Thoracic aorta (tissue), 2 donors: ENCODE measurements at places on chromosomes 5 and 9. TPM values are rescaled to one million over a fixed set of nuclear protein-coding genes. Genes with fewer than 3 reads are reported as not detected.

- DNase-seq = no peak
These were observed 198.8 kb upstream of the EFNA5 start for GRCh38 chr5:107869438-107870115.

DNA sequence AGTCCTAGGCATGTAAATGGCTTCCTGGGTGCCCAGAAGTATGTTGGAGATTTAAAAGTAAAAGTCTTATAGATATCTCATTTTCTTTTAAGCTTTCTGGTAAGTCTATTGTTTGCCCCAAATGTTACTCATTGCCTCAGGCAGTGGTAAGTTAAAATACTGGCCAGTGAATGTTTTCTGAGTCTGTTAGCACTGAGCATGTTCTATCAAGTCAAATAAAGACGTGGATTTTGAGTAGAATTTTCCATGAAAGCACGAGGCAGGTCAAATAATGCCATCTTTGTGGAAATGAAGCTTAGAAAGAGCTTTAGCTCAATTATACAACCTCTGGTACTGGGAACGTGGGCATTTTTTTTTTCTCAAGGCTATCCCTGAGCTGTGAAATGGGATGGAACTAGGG lies 651.3 kb upstream of the ACO1 start:
- no peak for DNase-seq

DNA sequence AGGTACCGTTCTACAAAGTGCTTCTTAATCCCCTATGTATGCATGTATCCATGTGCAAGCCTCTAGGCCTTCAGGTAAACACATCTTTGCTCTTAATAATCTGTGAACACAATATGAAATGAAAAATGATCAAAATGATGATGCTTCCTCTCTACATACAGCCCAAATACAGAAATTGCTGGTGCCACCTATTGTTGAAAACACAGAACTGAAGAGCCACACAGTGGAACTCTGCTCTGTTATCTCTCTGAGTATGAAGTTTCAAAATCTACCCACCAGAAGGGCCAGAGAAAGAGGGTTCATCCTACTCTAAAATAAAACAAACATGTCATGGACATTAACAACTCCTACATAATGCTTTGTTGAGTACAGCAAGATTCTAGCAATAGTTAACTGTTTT lies 71.3 kb downstream of the GLIS3 start:
- DNase-seq = no peak

EQTN gene
- total RNA-seq = not detected

PCDH1 gene
- 24.6 TPM for total RNA-seq

NR5A1 gene
- total RNA-seq = not detected
